Left lung (tissue), 14 donors: ENCODE measurements at places on chromosomes 2 and 18.
A peak's percentile ranks its signal among the peaks of the same experiment; 100 is the strongest.

DNA sequence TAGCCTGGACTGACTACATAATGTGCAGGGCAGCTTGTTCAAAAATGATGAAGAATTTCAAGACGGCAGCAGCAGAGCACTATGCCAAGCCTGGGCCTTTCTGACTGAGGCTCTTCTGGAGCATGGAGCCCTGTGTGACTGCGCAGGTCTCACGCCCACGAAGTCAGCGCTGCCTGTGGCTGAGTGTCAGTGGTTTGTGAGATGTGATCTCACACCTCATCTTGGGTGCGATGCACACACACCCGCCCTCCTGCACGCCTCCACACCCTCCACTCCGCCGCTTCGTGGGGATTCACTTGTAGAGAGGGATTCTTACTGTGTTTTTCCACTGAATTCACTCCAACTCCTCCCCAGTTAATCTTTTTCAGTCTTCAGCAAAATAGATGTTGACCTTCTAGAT, 103.9 kb downstream of the VIT start:
- no peak for DNase-seq

DNA sequence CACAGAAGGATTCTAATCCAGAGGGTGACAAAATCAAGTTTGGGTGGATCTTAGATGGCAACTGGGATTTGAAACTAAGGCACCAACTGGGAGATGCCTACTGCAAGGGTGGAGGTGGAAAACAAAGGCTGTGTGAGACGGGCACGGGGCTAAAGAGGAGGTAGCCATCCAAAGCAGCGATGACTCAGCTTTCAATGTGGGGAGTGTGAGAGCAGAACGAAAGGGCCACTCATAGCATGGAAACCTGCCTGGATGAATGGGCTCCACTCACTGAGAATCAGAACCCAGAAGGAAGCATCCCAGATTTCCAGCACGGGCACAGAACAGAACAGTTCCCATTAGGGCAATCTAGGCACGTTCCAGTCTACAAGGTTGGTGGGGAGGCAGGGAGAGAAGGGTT, 159.5 kb downstream of the COL4A4 start:
- no peak for DNase-seq

DNA sequence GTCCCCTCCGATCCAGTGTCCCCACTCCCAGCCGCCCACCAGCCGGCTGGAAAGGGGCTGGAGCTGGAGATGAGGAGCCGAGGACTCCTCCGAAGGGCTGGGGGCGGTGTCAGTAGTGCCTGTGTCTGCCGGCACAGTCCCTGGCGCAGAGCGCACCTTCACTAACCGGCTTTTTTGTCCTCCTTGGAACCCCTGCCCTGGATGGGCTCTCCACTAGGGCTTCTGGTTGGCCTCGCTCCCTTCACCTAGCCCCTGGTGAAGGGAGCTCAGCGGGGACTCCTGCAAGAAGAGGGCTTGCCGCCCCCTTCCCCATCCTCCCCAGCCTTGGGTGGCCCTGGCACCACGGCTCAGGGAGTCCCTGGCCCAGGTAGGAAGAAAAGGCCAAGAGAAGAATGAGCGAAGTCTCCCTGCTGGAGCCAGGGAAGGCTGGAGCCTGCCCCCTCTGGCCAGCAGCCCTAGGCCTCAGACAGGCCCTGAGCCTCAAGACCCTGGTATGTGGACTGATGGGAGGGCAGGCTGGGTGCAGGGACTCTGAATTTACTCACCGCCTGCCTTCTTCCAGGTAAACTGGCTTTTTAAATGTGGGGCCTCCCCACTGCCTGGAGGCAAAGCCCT, 570 bp upstream of the ECEL1 start:
- no peak for DNase-seq

GRCh38 chr2:240170354-240170735, 29.9 kb upstream of the OTOS start:
- DNase-seq: no peak

GRCh38 chr18:57533006-57533867, 53.3 kb downstream of the FECH start:
- peak; percentile 42 for DNase-seq

DNA sequence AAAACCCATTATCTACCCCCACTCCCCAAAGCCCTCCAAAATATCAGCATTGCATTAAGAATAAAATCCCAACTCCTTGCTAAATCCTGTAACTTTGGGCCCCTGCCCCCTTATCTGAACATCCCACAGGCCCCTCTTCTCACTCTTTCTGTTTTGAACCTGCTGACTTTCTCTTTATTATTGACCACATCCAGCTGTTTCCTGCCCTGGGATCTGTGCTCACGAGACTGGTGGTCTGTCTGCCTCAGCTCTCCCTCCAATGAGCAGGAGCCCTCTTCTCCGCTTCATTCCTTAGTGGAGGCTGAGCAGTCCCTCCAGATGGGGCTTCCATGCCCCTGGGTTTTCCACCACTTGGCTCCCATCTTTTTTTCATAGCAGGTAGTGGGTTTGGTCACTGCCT, 116.9 kb downstream of the ACKR3 start:
- no peak for DNase-seq

DNA sequence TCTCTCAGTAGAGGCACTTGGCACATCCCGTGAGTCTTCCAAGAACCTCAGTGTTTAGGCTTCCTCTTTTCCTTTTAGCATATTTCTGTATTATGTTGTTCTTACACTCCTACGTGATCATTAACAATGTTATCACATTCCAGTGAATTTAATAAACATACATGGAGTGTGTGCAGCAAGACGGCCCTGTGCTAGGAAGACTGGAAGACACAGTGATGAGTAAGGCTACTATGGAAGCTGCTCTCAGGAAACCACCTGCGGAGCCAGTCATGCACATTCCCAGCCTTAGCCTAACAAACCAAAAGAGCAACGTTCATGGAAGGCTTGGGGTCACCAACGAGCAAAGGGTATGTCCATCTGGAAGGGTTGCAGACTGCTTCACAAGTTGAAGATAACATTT, 103.4 kb downstream of the ETAA1 start:
- DNase-seq: no peak

DNA sequence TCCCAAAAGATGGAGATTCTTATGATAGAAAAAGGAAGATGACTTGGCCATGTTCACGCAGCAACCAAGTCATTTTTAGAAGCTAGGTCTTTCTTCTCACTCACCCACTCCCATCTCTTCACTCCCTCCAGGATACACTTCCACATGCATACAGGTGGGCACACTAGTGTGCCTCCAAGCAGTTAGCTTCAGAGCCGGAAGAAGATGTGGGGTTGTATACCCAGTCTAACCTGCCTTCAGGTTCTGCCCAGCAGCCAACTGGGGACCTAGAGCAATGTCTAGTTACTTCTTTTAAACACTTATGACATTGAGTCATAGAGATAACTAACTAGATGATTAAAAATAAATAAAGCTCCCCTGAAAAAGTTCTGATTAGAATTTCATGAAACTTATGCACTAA, 21.8 kb upstream of the TANK start:
- no peak for DNase-seq

- peak; percentile 22 for DNase-seq
Observed at GRCh38 chr2:28401948-28402550, 9.4 kb downstream of the FOSL2 start.

DNA sequence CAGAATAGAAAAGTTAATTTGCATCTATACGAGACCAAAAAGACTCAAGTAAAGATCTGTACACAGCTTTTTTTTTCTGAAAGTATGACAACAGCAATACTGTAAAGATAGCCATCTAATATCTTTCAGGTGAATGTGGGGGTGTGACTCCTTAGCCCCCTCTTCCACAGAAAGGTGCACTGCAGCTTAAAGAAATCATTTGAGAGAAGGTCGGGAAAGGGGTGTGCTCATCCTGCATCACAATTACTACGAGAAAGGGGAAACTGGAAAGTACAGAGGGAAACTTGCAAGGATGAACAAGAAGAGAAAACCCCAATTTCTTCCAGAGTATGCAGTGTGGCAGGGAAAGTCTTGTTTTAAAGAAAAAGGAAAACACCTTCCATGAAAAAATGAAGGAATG, 255.6 kb downstream of the CCDC178 start:
- no peak for DNase-seq

- DNase-seq: no peak
Observed at GRCh38 chr2:211068108-211068780, 511.8 kb downstream of the CPS1 start.

GRCh38 chr2:128485761-128486639, 167.3 kb upstream of the HS6ST1 start:
- no peak for DNase-seq

DNA sequence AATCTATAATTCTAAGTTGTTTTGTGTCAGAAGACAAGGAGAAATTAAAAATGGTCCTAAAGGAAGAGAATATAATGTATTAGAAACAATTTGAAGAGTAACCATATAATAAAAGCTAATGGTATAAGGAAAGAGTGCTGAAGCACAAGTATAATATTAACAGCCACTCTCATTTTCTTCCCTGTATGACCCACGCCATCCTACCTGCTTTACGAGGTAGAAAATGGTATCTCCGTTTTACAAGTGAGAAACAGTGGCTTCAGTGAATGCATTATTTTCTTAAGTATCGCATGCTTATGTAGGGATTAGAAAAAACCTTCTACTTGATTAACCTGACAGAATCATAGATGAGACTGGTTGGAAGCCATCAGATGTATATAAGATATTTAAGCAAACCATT, 266.2 kb downstream of the CCDC102B start:
- no peak for DNase-seq

- no peak for DNase-seq
Observed at GRCh38 chr2:119983108-119983507, 29.8 kb upstream of the EPB41L5 start.

GRCh38 chr2:38722271-38723061, 28.7 kb downstream of the SRSF7 start:
- DNase-seq: no peak

DNA sequence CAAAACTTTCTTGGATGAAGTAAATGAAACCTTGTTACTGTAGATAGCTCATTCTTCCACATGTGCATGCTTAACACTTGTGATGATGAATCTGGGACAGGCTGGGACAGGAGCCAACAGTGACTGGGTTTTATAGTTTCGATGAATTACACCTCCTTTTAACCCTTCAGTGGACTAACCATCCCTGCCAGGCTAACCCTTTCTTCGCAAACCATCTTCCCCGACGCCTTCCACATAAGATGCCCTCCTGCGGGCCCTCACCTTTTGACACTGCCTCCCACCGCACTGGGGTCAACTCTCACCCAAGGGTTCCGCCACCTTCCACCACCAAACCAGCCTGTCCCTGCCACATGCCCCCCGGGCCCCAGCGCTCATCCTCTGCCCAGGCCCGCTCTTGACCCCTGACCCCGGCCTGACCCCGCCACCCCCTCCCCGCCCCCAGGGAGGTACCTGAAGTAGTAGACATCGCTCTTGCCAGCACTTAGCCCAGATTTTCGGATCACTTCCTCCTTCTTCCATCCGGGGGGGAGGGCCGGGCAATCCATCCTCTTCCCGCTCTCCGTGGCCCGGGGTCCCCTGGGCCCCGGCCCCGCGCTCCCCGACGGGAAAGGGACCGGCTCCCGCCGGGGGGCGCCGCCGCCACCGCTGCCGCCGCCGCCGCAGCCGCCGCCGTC, 764 bp downstream of the MBD2 start:
- peak; percentile 42 for DNase-seq
